ENCODE measurements at places on chromosomes 5 and 9.
A peak's percentile ranks its signal among the peaks of the same experiment; 100 is the strongest.

- DNase-seq: no peak
These were observed 194.5 kb downstream of the PLK2 start for GRCh38 chr5:58265246-58265930.

DNA sequence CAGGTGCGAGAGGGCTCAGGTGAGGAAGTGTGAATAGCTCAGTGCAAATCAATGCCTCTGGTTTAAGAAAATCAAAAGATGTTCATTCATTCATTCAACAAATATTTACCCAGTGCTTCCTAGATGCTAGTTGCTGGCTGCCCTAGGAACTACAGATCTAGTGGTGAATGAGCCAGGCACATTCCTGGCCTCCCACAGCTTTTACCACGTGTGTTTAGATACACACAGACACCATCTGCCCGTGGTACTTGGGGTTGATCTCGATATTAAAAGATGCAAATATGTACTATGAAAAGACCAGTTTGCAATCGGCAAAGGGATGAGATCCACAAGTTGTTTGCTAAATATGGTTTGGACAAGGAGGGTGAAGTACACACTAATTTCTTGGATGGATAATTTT, 78.2 kb downstream of the GTF3C4 start:
- DNase-seq: no peak

DNA sequence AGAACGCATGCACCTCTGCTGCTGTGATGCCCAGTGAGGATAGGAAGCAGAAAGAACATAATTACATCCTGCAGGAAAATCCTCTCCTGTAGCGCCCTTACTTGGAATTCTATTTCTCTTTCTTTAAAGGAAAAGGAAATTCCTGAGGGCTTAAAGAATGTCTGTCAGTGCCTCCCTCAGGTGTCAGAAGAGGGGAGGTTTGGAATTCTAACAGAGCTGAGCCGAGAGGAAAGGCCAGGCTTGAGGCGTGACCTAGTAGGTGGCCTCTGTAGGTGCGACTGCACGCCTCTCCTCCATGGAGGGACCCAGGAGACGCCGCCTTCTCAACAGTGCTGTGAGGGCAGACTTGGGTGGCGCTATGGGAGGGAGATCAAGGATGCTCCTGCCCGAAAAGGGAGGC, 55.9 kb upstream of the ERCC6L2 start:
- DNase-seq: no peak

DNA sequence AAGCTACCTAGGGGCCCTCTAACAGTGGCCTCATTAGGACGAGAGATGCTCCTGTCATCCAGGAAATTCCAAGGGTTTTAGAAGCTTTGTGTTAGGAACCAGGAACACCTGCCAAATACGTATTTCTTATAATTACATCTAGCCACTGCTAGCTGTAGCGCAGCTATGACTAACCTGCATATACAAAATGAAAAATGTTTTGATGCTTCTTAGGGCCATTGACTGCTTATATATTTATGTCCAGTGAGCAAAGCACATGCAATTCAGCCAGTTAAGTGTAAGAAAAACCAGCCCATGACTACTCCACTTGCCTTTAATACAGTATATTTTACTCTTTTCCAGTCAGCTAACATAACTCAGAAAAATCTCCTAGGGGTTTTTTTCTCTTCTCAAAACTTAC, 143.3 kb downstream of the TRPM3 start:
- DNase-seq: no peak

DNA sequence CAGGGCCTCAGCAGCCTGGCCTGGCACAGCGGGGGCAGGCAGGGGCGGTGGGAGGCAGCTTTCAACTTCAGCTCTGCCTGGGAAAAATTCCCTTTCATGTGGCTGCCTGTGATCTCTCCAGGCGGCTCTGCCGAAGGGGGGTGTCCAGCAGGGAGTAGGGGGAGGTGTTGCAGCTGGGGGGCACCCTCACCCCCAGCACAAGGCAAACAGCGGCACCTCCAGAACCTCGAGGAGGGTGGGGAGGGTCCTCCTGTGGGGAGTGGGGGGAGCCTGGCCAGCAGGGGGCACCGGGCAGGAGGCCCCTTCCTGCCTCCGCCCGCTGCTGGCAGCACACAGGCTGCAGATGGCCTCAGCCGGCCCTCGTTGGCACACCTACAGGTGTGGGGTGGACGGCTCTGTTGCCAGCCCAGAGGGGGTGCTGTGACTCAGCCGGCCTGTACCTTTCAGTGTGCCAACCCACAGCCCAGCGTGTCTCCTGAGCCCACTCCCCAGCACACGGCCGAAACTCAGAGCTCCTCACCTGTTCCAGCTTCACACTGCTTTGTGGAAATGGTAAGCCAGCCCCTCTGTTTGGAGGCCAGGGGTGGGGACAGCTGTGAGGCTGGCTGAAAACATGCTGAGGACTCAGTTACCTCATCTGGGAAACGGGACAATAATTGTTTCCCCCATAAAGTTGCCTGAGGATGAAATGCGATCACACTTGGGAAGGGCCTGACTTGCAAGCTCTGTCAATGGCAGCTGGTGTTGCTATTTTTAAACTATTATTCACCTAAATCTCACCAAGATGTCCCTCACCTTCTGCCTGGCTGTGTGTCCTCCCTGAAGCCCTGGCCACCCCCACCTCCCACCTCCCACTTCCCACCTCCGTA, 37.0 kb downstream of the CXXC5 start:
- DNase-seq: no peak

GRCh38 chr9:120909904-120910303, 16.7 kb downstream of the TRAF1 start:
- peak; percentile 77 for DNase-seq

- no peak for DNase-seq
These were observed 53.1 kb downstream of the SYK start for GRCh38 chr9:90854637-90855175.

DNA sequence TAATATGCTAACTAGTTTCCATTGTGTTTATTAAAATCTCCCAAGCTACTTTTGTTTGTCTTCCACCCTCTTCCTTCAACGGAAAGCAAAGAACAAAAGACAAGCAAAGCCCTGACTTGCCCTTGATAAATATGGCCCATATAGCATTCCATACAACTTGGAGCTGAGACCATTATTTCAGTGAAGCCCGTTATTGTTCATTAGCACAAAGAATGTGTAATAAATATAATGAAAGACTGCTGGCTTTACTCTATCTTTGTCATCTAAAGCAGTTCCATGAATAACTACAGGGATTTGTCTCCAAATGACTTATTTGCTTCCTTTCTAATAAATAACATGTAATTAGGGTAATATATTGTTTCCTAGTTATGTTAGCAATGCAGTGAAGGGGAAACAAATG, 270.7 kb upstream of the TLE4 start:
- DNase-seq: no peak

GRCh38 chr5:65766175-65766574, 44.2 kb downstream of the NLN start:
- DNase-seq: no peak

DNA sequence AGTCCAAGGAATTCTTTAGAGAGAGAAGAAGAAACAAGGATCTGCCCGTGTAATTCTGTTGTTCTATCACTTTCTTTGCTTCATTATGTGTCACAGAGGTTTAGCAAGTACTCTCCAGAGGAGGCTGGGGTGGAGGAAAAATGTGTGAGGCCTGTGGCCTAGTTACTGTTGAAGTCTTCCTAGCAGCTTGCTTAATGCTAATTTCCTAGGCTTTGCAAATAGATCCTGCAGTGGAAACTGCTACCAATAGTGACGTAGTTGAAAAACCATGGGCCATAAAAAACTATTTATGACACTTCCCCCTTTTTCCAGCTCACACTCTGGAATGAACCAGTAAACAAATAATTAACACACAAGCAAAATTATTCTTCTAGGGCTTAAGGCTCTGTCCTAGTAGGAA, 27.0 kb upstream of the C9orf72 start:
- no peak for DNase-seq

DNA sequence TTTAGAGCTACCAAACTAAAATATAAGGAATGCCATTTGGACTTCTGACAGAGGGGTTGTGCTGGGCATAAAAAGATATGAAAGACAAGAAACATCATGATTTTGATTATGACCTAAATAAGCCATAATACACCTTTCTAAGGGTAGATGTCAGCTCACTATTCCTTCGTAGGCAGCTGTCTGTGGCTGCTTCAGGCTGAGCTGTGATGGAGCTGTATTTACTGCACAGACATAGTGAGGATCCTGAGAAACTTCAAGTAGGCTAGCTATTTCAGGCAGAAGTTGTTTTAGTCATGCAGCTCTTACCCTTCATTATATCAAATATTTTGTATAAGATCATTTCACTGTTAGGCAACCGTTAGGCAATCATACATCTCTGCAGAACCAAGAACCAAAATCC, 511.7 kb downstream of the CDH12 start:
- DNase-seq: no peak

GRCh38 chr9:6628704-6629103, 16.8 kb downstream of the GLDC start:
- no peak for DNase-seq

DNA sequence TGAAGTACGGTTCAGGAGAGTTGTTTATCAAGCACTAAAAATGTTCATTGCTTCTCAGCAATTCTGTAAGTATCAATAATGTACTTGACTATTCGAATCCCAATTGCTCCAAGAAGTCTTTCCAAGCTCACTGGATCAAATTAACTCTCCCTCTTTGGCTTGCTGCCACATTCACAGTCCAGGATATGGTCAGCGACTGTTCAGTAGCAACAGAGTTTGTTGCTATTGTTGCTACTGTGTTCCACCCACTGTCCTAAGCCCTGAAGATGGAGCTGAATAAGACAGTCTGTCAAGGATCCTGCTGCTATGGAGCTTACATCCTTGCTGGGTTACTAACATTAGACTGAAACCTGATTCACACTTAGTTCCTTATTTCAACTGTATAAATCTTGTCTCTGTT, 110.8 kb downstream of the FGF10 start:
- no peak for DNase-seq

- DNase-seq: no peak
These were observed 42.7 kb downstream of the ST8SIA4 start for GRCh38 chr5:100860407-100860806.

- DNase-seq: no peak
These were observed 341.1 kb downstream of the ASTN2 start for GRCh38 chr9:117073539-117074341.

- DNase-seq: no peak
These were observed 64.4 kb downstream of the MAP1B start for GRCh38 chr5:72171667-72172066.

GRCh38 chr9:5427005-5427404, 10.7 kb downstream of the PLGRKT start:
- no peak for DNase-seq

DNA sequence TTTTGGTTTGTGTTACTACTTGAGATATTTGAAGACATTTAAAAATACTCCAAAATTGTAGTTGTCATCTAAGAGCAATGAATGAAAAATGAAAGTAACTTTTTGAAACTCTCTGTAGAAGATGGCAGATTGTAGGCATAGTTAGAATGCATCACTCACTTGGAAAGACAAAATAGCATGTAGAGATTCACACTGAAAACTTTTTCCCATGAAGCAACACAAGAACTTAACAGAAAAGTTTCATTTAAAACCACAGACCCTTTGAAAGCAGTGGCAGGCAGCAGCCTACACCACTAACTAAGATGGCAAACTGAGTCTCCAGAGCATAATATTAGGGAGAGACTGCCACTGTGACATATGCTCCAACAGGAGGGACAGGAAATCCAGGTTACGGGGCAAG, 18.9 kb upstream of the FAM174A start:
- DNase-seq: no peak

GRCh38 chr9:134811673-134812342, 68.8 kb upstream of the FCN2 start:
- DNase-seq: no peak

DNA sequence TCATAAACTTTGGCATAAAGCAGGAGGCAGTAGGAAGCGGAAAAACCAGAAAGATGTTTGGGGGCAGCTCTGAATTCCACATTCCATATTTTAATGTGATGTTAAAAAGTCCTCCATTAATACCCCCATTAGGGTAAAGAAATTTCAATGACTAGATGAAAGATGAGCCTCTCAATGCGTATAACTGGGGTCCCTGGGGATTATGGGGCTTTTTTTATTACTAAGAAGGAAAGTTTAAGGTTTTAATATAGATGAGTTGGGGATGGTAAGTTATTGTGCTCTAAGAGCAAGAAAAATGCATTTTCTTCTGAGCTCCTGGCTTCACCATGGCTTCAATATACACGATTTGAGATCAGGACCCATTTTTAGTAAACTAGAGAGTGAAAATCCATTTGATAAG, 321.9 kb downstream of the CDK5RAP2 start:
- no peak for DNase-seq

- DNase-seq: no peak
These were observed 167.7 kb downstream of the CCDC192 start for GRCh38 chr5:127870914-127871313.

DNA sequence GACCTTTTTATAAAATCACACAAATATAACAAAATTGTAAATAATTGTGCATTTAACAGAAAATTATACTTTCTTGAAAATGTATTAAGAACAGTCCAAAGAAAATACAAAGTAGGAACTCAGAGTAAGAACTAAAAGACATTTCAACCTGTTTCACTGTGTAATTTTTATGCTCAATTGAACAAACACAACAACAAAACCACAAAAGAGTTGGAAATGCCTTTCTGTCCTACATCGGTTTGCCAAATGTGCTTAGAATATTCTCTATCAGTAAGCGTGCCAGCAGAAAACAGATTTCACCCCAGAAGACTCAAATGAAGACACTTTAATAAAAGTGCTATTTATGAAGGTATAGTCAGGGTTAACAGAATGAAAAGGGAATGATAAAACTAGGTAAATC, 592.1 kb downstream of the PRELID2 start:
- DNase-seq: no peak

GRCh38 chr9:555493-555892, 286.0 kb upstream of the DMRT1 start:
- no peak for DNase-seq

- DNase-seq: no peak
These were observed 225.6 kb downstream of the SPOCK1 start for GRCh38 chr5:137273511-137273910.

DNA sequence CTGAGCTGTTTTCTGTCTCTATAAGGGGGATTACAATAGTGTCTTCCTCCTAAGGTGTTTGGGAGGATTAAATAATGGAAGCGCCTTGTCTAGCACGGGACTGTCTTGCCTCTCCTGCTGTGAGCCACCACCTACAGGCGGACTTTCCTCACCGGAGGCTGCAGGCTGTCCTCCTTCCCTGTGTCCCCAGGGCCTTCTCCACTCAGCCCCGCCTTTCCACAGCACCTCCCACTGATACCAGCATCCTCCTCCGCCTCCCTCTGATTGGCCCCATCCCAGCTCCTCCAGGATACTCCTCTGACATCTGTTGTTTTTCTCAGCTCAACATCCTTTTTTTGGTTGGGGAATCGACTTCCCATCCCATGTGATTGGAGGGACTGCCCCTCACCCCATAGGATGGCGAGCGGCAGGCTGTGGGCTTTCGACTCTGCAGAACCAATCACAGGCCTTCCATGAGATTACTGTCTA, 851 bp upstream of the ZDHHC12 start:
- DNase-seq: peak; percentile 41

- no peak for DNase-seq
These were observed 5.6 kb downstream of the P4HA2 start for GRCh38 chr5:132221781-132222648.

Measured in T-helper 22 cell (primary cell).